H4 (cell line): ENCODE measurements at places on chromosomes 7 and 10. TPM values are rescaled to one million over a fixed set of nuclear protein-coding genes. Genes with fewer than 3 reads are reported as not detected.

Gene AS3MT
- not detected in 2 replicates for total RNA-seq

GRCh38 chr7:143256325-143256724, 6.9 kb upstream of the GSTK1 start:
- DNase-seq, result no peak

- DNase-seq, result peak; percentile 47
These were observed 1.3 kb upstream of the ITPRIP start for GRCh38 chr10:104339469-104340110.

DNA sequence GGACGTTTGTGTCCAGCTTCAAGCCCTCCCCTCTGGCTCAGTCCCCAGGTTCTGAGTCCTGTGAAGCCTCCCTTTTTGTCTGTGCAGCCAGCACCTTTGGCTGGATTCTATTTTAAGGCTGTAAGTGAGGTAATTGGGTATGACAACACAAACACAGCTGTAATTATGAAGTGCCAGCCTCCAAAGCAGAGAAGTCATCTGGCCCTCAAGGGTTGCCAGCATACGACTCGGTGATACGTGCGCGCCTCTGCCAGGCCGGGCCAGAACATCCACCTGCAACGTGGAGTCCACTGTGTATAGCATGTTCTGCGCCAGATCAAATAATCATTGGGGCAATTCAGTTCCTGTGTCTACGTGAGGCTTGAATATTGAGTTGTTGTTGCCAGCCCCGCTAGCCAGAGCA, 6.7 kb upstream of the FAM180A start:
- no peak for DNase-seq

DNA sequence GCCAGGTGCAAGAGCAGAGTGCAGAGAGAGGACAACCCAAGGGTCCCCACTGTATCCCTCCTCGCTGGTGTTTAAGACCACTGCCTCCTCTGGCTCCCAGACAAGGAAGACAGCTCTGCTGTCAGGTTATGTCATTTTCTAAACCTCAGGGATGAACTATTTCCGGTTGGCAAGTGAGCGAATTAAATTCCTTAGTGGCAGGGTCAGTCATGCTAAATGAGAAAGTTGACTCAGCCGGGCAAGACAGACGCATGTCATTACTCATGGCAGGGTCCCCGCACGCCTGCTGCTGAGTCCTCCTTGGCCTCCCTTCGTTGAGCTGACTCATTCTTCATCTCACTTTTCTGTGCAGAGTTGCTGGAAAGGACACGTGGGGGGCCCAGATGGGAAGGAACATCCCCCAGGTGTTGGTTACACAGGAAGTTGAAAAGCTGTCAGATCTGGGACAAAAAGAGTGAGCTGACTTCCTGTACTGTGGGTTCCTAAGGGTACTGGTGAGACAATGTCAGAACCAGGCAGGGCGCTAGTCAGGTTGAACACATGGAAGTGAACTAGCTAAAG, 47.1 kb upstream of the UCN3 start:
- peak; percentile 67 for DNase-seq

DNA sequence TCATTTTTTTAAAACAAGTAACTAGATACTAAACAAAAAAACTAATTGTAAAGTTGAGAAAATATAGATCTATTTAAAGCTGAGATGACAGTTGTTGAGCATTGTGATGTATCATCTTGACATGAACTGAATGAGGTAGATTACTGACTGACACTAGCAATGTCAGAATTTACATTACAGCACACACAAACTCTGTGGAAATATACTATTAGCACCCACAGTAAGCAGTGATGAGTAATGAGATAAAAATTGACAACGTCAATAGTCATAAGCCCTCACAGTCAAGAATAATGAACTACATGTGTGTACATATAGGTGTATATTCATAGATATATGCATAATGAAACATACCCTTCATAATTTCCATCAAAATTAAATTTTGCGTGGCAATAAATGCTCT, 368.4 kb downstream of the TFEC start:
- no peak for DNase-seq

DNA sequence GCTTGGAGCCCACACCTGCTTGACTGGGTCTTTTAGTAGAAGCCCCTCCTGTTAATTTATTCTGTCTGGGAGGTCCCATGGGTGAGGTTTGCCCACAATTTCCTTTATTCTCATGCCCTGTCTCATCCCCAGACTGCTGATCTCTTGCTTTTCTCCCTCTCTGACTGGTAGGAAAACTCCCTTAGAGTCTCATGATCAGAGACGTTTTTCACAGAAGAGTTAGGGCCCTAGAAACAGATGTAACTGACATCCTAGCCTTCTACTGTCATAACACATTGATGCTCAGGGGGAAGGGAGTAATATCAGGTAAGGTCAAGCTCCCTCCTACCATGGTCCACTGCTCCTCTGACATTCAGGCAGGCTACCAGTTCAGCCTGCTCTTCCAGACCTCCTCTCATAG, 43.7 kb upstream of the WASL start:
- no peak for DNase-seq

- DNase-seq, result peak; percentile 76
These were observed 163.8 kb downstream of the ELMO1 start for GRCh38 chr7:37284805-37285231.

Gene UTF1
- not detected in 2 replicates for total RNA-seq

DNA sequence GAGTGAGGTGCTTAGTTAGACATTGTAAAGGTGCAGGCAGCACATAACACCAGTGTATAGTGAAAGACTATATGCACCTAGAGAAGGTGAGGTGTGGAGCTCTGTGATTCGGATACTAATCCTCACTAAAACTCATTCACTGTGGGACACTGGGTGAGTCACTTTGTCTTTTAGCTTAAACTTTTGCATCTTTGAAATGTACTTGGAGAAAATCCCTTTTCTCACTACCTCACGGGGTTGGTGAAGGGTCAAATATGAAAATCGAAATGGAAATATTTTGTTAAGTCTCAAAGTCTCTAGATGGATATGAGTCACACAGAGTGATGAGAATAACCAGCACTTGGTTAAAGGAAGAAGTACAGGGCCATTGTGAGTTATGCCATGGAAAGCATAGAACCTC, 38.0 kb downstream of the MDFIC start:
- no peak for DNase-seq

Gene EPO
- total RNA-seq, result not detected in 2 replicates

DNA sequence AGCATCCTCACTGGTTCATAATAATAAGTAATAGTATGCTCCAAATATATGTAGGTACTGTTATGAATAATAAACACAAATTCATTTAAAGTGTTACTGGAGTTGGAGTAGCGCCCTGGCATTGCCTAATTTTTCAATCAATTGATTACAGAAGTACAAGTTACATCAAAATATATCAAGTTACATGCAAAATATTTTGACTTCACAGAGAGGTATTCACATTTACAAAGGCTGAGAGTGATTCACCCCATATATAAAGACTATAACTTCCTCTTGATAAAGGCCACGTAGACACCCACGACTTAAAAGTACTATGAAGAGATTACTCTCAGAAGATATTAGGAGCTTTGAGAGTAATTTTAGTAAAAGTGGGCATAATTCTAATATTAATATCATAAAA, 13.6 kb upstream of the COL17A1 start:
- no peak for DNase-seq
